ENCODE measurements at places on chromosomes 12 and 14. TPM values are rescaled to one million over a fixed set of nuclear protein-coding genes. Genes with fewer than 3 reads are reported as not detected.

EML5 gene
- total RNA-seq: 6.0 TPM

COPS7A gene
- total RNA-seq: 42.6 TPM

FAM161B gene
- 3.4 TPM for total RNA-seq

FLVCR2 gene
- 6.3 TPM for total RNA-seq

ARHGEF25 gene
- 18.4 TPM for total RNA-seq

All from progenitor cell of endocrine pancreas (in vitro differentiated cells).